Amniotic epithelial cell (primary cell): ENCODE measurements at places on chromosomes 3 and 15.

DNA sequence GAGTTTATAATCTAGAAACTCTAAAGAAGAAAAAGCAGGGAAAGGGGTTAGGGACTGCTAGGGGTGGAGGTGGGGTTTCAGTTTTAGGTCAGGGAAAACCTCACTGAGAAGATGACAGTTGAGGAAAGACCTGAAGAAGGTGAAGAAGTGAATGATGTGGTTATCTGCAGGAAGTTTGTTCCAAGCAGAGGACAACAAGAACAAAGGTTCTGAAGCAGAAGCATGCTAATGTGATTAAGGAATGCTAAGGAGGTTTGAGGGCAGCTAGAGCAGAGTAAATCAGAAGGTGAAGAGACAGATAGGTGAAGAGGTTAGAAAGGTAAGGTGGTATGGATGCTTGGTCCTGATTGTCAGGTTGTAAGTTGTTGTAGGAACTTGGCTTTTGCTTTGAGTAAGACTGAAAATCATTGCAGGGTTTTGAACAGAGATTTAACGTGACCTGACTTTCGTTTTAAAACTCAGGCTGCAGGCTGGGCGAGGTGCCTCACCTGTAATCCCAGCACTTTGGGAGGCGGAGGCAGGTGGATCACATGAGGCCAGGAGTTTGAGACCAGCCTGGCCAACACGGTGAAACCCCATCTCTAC is 8.6 kb downstream of the OXSR1 start:
- DNase-seq, result no peak

DNA sequence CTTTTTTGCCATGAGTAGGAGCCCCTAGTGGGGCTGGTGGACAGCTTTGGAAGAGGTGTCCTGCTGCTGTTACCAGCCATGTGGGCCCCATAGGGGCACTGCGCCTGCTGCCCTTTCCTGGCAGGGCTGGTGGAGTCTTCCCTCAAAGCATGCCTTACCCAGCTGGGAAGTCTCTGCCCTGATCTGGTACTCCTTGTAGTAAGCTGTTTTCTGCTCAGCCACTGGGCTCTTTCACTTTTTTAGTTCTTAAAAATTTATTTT is 26.2 kb downstream of the HMCES start:
- no peak for DNase-seq

- no peak for DNase-seq
Observed at GRCh38 chr3:25378786-25379311, 49.2 kb upstream of the RARB start.

DNA sequence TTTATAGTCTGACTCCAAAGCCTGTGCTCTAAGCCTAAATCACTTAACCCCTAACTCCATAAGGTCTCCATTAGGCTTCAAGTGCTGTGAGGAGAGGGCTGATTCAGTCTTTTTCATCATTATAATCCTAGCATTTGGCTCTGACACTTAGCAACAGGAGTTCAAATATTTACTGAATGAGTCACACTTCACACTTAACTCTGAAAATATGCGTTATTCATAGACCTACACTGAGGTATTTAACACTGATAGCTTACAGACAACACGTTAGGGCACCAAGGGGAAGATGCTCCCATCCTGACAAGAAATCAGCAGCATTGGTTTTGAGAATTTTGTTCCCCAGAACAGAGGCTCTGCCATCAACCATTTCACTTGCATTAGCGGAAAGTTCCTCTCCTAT is 53.5 kb downstream of the MSL2 start:
- DNase-seq, result peak; percentile 87

- no peak for DNase-seq
Observed at GRCh38 chr15:49255966-49256759, 86.1 kb downstream of the GALK2 start.

DNA sequence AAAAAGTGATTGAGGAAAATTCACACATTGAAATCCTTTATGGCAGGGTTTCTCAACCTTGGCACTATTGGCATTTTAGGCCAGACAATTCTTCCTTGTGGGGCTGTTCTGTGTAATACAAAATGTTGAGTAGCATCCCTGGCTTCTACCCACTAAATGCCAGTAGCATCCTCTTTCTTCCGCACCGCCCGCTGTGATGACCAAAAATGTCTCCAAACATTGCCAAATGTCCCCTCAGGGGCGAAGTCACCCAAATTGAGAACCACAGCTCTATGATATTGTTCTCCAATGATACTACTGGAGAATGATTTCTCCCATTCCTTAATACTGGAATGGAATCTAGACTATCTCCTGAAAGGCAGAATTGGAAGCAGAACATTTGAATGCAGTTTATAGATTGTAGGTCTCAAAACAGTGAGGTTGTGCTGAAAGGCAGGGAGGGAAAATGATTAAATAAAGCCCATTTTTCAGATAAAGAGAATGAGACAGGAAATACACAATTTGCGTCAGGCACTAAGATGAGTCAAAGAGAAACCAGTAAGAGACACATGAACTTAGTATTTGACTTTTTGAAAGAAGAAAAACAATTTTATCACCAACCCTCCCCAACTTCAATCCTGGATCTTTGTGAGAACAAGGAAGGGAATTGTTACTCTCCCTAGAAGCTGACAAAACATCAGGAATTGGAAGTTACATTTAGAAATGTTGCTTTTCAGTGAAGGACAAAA is 101.6 kb upstream of the TNIK start:
- no peak for DNase-seq

GRCh38 chr15:74505837-74506514 is 35.0 kb upstream of the ARID3B start:
- DNase-seq, result no peak

DNA sequence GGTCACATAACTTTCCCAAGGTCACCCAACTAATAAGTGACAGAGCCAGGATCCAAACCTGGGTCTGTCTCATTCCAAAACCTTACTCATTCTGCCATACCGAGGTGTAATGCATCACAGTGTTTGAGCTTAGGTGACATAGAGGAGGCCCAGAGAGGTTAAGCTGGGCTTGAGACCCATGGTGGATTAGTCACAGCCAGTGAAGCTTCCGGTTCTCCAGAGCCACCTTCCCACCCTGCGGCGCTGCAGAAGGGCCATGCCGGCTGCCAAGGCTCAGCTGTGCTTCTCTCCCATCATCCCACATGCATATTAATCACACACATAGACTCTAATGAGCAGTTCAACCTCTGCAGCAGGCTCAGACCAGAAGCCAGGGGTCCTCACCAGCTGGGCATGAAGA is 42.2 kb downstream of the SPSB4 start:
- DNase-seq, result no peak

- no peak for DNase-seq
Observed at GRCh38 chr15:25805031-25805430, 58.1 kb downstream of the ATP10A start.

GRCh38 chr3:159669766-159670165 is 318.9 kb upstream of the IL12A start:
- peak; percentile 81 for DNase-seq

- no peak for DNase-seq
Observed at GRCh38 chr3:151268267-151269235, 9.8 kb downstream of the P2RY14 start.

DNA sequence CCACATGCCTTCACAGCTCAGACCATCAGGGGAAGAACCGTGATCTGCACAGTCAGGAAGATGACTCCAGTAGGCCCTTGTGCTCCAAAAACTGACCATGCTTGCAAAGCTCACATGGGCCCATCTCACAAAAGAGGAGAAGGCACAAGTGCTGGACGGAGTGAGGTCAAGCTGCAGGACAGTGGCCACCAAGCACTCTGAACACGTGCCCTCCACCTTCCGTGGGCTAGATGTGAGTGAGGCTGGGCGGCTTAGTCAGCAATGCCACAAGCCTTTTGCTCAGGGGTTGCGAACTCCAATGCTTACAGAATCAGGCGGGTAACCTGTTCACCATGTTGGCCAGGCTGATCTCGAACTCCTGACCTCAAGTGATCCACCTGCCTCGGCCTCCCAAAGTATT is 70.9 kb downstream of the SCN5A start:
- no peak for DNase-seq

DNA sequence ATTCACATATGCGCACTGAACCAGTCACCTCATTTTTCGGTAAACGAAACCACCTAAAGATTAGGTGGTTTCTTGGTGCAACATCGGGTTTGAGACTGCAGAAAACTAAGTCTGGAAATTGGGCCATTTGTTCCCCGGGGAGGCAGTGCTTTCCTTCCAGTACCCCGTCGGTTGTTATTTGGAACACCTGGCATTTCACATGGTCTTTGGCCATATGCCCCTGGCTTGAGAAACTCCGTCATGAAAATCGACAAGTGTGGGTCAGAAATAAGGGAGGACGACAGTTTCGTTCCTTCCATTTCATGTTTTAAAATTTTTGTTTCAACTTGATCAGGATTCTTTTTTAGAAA is 544 bp upstream of the GATM start:
- no peak for DNase-seq

DNA sequence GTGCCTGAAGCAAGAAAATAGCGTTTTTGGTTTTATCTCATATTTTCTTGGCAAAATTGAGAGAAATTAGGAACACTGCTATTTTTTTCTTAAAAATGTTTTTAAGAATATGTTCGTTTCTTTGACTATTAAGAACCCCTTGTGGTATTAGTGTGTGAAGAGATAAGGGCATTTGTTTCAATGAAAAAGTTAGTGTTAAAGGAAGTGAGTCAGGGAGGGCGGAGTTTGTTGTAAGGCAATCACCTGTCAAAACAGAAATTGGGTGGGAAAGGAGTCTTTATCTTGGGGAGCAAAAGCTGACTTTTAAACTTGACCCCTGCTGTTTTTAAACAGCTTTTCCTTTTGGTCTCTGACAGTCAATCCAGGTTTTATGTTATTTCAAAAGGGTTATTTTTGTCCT is 4.2 kb downstream of the RAP2B start:
- peak; percentile 24 for DNase-seq

GRCh38 chr3:65485826-65486469 is 552.8 kb downstream of the MAGI1 start:
- no peak for DNase-seq

DNA sequence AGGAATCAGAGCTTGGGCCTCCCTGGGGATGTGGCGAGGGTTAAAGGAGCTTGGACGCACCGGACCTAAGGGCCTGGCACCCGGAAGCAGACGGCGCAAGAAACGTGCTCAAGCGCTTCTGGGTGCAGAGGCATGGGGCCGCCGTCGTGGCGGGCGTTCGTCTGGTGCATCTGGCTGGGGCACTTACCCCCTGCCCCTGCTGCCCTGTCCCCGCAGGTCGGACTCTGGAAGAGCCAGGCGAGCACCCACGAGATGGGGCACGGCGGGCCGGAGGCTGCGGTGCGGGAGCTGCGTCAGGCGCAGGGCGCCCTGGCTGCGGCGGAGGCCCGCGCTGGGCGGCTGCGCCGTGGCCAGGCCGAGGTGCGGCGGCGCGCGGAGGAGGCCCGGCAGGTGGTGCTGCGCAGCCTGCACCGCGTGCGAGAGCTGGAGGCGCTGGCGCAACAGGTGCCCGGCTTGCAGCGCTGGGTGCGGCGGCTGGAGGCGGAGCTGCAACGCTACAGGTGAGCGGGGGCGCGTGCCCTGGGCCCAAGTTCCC is 2.5 kb downstream of the EFCC1 start:
- no peak for DNase-seq

- no peak for DNase-seq
Observed at GRCh38 chr3:114572364-114573062, 278.7 kb downstream of the TIGIT start.

GRCh38 chr3:125461896-125462295 is 58.1 kb downstream of the SNX4 start:
- DNase-seq, result peak; percentile 59

- no peak for DNase-seq
Observed at GRCh38 chr3:172203522-172204258, 164.3 kb downstream of the FNDC3B start.

GRCh38 chr3:122843604-122844003 is 48.7 kb downstream of the SLC49A4 start:
- DNase-seq, result no peak

DNA sequence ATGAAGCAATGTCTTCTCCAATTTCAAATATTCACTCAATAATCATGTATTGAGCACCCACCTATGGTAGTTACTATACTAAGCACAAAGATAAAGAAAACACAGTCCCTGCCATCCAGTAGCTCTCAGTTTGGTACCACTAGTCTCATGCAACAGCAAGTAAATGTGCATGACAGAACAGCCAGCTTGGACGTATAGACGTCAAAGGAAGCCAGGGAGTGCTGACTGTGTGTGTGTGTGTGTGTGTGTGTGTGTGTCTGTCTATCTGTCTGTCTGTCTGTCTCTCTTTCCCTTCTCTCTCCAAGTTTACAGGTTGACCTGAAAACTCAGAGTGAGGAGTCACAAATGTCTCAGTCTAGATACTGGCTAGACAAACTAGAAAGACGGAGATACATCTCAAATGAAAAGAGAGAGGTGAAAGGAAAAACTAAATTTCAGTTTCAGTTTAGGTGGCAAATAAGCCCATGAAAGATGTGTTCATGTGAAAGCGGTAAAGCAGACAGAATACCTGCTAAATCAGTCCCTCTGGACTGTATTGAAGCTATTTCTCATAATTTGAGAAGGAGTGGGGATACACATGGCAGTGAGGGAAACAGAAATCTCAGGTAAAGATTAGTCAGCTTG is 141.1 kb upstream of the PTPRG start:
- DNase-seq, result no peak

DNA sequence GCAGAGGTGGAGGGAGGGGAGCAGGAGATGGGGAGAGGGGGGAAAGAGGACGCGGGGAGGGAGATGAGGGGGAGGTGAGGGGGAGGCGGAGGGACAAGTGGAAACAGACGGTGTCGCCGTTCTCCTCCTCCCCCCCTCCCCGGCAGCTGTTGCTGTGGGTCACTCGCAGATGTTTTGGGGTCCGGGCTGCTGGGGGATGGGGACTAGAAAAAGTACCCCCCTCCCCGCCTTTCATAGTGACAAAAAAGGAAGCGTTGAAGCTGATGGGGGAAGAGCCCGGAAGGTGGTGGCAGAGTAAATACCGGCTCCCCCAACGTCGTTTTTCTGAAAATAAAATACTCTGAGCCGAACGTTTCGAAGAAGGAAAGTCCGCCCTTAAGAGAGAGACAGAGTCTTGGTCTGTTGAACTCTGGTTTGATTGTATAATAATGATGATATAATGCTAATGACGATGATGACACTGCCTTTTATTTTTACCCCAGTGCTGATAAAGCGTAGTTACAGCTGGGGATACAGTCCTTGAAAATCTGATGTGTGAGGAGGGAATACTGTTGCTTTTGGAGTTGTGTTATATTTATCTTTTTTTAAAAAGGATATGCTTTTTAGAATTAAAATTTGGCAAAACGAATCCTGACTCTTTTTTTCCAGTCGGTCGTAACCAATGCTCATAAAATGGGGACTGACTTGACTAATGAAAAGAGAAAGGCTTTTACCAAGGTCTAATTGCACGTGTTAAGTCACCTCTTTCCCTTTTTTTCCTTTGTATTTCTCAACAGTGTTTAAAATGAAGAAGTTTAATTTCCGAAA is 993 bp downstream of the STXBP5L start:
- DNase-seq, result no peak

- DNase-seq, result peak; percentile 74
Observed at GRCh38 chr3:177487635-177488186, 290.4 kb upstream of the TBL1XR1 start.

DNA sequence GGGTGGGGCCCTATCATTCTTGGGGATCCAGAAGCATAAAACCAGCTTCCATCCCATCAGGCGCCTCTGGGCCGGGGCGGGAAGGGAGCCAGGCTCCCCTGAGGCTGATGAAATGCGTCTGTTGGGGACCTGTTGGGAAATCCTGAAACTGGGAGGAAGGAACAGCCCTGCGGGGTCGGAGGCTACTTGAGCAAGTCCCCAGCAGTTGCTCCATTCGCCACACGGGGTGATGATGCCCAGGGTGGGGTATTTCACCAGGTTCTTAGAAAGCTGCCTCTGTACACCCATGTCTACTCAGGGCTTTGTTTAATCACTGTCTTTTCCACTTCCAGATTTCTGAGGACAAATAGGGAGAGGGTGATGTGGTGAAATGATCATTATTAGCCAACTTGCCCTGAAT is 25.4 kb upstream of the TSEN2 start:
- DNase-seq, result no peak
